T-cell (primary cell): ENCODE measurements at places on chromosomes 2 and 18. TPM values are rescaled to one million over a fixed set of nuclear protein-coding genes. Genes with fewer than 3 reads are reported as not detected.

TMEM178A gene
- 0.45 TPM for total RNA-seq

FIGN gene
- not detected for total RNA-seq

INHA gene
- total RNA-seq = not detected

MBD1 gene
- 104 TPM for total RNA-seq

C2orf92 gene
- 15.3 TPM for total RNA-seq

DNA sequence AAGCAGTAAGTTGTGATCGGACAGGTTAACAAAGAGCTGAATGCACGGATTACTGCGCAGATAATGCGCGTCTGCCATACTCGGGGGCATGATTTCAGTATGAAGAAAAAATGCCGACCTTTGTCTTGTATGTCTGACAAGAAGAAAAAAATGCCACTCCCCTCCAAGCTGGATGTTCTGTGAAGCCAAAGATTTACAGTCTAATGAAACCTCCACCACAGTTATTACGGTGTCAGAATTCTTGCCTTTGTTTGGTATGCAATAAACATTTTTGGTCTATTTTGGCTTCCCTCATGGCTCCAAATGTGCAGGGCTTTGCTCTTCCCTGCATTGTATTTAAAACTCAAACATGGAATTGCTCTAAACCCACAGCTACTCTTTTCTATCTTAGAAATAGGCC lies 72.2 kb upstream of the THUMPD2 start:
- H3K36me3 ChIP-seq = no peaks in the 10 kb centered on the region
- no peak overlapping the region for H3K4me3 ChIP-seq
- no peak for DNase-seq
- H3K27ac ChIP-seq = no peak overlapping the region

DNA sequence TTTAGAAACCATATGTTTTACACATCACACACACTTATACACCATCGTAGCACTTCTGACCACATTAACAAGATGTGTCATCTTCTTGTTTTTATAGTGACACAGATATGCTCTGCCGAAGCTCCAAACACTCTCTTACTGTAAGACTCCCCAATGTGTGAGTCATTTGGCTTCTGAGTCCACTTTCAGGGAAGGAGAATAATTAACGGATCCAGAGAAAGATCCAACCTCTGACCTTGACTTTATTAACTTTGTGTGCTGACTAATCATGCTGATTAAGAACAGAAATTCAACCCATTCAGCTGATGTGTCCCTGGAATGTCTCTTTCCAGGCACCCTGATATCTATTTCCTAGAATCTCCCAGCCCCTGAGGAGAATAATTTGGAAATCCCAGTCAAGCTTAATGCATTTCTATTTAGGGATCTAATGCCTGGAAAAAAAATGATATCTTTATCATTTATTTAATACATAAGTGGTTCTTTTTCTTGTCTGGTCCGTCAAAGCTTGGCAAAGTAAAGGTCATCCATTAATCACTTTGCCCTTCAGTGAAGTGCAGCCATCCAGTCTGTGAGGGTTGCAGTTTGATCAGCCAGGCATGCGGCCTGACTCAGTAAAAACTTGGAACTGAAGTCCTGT lies 615.8 kb upstream of the SYT4 start:
- H3K36me3 ChIP-seq = no peaks in the 10 kb centered on the region
- H3K4me1 ChIP-seq = no peaks in the 10 kb centered on the region
- H3K27ac ChIP-seq = no peak overlapping the region

- no peaks in the 10 kb centered on the region for H3K4me1 ChIP-seq
- no peaks in the 10 kb centered on the region for H3K36me3 ChIP-seq
- no peak overlapping the region for H3K4me3 ChIP-seq
- no peak for DNase-seq
Measured at GRCh38 chr2:47636596-47637264, 146.2 kb upstream of the MSH6 start.

DNA sequence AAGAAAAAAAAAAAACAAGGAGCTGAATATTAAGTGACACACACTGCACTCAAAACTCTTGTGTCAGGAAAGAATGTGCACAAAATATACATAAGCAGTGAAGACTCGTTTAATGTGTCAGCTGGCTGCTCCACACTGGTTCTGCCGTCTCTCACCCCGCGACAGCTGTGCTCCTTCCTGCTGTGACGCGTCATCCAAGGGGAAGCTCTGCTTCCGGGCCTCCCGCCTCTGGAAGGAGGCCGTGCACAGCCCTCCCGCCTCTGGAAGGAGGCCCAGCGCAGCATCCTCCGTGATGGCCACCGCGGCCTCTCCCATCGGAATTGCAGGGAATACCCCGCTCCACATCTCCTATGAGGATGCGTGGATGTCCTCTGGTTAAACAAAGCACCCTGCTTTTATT lies 151.0 kb downstream of the HDAC4 start:
- H3K27ac ChIP-seq = no peak overlapping the region
- H3K4me3 ChIP-seq = no peak overlapping the region
- peaks cover 36% of the 10 kb centered on the region for H3K4me1 ChIP-seq

GRCh38 chr2:198700319-198700718 lies 757.4 kb downstream of the SATB2 start:
- H3K27ac ChIP-seq = no peak overlapping the region
- no peaks in the 10 kb centered on the region for H3K4me1 ChIP-seq
- H3K36me3 ChIP-seq = no peaks in the 10 kb centered on the region

- H3K36me3 ChIP-seq = no peaks in the 10 kb centered on the region
- H3K27me3 ChIP-seq = peaks cover 28% of the 10 kb centered on the region
- H3K4me1 ChIP-seq = peaks cover 21% of the 10 kb centered on the region
Measured at GRCh38 chr2:2000018-2000723, 255.9 kb upstream of the PXDN start.

DNA sequence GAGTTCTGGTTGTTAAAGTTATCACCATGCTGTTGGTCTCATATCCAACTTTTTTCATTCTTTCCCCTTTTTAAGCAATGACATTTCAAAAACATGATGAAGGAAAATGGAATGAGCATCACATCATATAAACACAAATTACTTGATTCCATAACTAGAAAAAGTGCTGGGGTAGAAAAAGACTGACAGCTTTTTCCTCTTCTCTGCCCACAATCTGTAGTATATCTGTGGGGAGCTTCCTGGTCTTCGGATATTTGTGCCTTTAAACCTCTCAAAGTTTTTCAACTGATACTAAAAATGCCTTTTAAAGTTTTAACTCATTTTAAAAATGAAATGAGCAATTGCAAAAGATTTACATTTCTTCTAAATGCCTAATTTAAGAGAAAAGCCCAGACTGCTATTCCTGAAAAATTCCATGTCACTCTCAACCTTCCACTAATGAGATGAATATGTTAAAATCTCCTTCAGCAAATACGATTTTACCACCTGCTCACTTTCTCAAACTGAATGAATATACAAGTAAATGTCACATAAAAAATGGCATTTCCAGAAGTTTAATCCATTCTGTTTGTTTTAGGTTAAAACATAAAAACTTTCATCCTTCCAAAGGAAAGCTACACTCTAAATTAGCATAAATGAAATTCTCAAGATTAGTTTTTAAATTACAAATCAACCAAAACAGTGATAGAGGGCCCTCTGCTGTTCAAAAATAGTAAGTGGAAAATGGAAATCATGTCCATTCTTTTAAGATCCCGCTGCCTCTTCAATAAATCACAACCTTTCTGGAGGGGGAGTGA lies 2.1 kb downstream of the DNAH7 start:
- peaks cover 9% of the 10 kb centered on the region for H3K27me3 ChIP-seq
- H3K27ac ChIP-seq = no peak overlapping the region
- peaks cover 14% of the 10 kb centered on the region for H3K4me1 ChIP-seq
- no peak for DNase-seq
- H3K4me3 ChIP-seq = no peak overlapping the region

GRCh38 chr18:46161703-46162396 lies 57.7 kb downstream of the HAUS1 start:
- no peaks in the 10 kb centered on the region for H3K27me3 ChIP-seq
- H3K4me3 ChIP-seq = no peak overlapping the region
- no peaks in the 10 kb centered on the region for H3K36me3 ChIP-seq
- no peak overlapping the region for H3K27ac ChIP-seq

GRCh38 chr2:179239195-179239594 lies 25.4 kb downstream of the SESTD1 start:
- H3K36me3 ChIP-seq = no peaks in the 10 kb centered on the region
- H3K27me3 ChIP-seq = no peaks in the 10 kb centered on the region
- peaks cover 11% of the 10 kb centered on the region for H3K4me1 ChIP-seq
- H3K27ac ChIP-seq = no peak overlapping the region

DNA sequence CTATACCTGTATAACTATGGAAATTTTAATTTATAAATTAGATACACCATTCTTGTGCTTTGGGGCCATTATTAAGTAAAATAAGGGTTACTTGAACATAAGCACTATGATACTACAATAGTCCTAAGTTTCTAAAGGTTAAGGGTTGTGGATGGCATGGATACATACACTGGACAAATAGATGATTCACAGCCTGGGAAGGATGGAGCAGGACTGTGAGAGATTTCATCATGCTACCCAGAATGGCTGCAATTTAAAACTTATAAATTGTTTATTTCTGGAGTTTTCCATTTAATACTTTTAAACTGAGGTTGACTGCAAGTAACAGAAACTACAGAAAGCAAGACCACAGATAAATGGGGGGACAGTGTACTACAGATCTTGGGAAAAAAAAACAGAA lies 295.8 kb upstream of the ZNF804A start:
- H3K4me1 ChIP-seq = no peaks in the 10 kb centered on the region
- no peaks in the 10 kb centered on the region for H3K36me3 ChIP-seq
- no peak for DNase-seq
- no peak overlapping the region for H3K4me3 ChIP-seq
- H3K27ac ChIP-seq = no peak overlapping the region
- no peaks in the 10 kb centered on the region for H3K27me3 ChIP-seq
